ENCODE measurements at places on chromosomes 16 and 17.

DNA sequence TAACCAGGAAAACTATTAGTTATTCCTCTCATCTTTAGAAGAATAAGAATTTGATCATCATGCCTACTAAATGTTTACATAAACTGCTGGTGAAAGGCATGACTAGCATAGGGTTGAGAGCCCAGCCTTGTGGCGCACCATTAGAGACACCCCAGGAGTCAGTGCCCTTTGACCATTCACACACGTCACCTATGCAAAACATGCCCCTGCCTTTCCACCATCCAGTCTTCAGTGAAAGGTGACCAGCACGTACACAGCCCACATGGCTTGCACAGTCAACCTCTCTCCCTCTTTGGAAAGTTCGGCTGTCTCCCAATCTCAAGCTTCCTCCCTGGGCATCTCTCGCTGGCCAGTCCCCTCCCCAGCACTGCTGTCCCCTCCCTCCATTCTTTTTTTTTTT, 150.3 kb downstream of the ENGASE start:
- H3K4me1 ChIP-seq = peaks cover 5% of the 10 kb centered on the region
- no peak overlapping the region for H3K27ac ChIP-seq
- peaks cover 44% of the 10 kb centered on the region for H3K27me3 ChIP-seq
- H3K36me3 ChIP-seq = no peaks in the 10 kb centered on the region
- H3K4me3 ChIP-seq = no peak overlapping the region
- DNase-seq = no peak

DNA sequence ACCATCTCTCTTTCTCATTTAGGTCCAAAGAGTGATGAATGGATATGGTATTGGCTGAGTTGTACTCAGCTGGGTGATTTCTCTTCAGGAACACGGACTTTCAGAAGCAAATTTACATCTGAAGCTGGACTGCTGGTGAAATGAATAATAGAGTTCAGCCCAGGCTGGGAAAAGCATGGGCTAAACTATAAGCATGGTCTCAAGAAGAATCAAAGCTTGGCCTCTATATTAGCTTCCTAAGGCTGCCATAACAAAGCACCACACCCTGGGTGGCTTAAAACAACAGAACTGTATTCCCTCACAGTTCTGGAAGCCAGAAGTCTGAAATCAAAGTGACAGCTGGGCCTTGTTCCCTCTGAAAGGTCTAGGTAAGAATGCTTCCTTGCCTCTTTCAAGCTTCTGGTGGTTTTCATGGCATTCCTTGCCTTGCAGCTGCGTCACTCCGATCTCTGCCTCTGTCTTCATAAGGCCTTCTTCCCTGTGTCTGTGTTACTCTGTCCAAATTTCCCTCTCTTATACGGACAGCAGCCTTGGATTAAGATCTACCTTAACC, 89.8 kb upstream of the CES5A start:
- H3K4me3 ChIP-seq = no peak overlapping the region
- H3K4me1 ChIP-seq = no peaks in the 10 kb centered on the region
- no peak overlapping the region for H3K27ac ChIP-seq
- no peaks in the 10 kb centered on the region for H3K36me3 ChIP-seq

DNA sequence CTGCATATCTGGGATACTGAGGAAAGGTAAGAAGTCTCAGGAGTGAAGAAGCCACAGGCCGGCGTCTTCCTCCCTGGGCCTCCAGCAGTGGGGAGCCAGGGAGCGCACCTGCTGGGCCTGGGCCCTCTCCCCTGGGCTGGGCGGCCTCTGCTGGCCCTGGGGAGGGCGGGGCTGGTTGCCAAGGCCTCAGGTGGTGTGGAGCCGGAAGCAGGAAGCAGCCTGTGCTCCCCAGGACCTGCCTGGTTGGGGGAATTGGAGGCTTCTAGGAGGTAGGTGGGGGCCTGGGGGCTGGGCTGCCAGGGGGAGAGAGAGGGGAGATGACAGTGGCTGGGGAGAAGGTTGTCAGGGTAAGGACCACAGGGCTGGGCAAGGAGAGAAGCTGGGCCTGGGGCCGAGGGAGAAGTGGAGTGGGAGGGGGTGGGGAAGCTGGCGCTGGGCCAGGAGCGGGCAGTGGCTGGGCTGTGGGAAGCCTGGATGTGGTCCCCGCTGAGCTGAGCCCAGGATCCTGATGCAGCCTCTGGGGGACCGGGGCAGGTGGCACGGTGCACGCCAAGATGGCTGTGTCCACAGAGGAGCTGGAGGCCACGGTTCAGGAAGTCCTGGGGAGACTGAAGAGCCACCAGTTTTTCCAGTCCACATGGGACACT, at the start of gene SMIM22:
Gene SMIM22 (plus strand): TSS at position 189 of the 647 bp plus-strand sequence. CDS start 366 bp downstream, at position 555.
- H3K4me3 ChIP-seq = no peak within 1 kb of the TSS
- H3K27ac ChIP-seq = no peak within 1 kb of the TSS
- H3K4me1 ChIP-seq = peaks cover 8% of the 10 kb centered on the region
- no peak for DNase-seq
- no peaks in the 10 kb centered on the region for H3K36me3 ChIP-seq

DNA sequence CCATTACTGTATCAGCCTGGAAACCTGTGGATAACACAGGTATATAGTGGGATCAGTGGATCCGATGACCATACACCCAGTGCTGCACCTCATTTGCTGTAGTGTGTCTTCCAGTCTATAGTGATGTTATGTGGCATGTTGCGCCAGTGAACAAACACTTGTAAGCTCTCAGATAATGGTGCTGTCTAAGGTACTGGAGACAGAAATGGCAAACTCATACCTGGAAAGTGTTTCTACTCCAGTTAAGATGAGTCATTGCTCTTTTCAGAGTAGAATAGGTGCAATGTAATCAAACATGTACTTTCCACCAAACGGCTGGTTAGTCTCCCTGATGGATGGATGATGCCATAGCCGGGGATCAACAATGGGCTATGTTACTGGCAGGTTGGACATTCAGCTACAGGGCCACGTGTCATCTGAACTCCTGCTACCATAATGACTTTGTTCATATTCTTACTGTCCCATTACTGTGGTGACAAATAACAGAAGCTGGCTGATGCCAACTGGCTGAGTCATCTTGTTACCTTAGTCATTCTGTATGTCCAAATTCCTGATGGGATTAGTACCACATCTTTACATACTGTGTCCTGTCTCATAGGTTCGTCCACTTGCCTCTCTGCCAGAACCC, 6.3 kb downstream of the CCL11 start:
- no peak overlapping the region for H3K27ac ChIP-seq
- no peaks in the 10 kb centered on the region for H3K36me3 ChIP-seq
- DNase-seq = no peak

GRCh38 chr17:14150619-14151018, 81.3 kb downstream of the COX10 start:
- no peaks in the 10 kb centered on the region for H3K4me1 ChIP-seq
- H3K4me3 ChIP-seq = no peak overlapping the region
- H3K36me3 ChIP-seq = peaks cover 20% of the 10 kb centered on the region
- no peak for DNase-seq

DNA sequence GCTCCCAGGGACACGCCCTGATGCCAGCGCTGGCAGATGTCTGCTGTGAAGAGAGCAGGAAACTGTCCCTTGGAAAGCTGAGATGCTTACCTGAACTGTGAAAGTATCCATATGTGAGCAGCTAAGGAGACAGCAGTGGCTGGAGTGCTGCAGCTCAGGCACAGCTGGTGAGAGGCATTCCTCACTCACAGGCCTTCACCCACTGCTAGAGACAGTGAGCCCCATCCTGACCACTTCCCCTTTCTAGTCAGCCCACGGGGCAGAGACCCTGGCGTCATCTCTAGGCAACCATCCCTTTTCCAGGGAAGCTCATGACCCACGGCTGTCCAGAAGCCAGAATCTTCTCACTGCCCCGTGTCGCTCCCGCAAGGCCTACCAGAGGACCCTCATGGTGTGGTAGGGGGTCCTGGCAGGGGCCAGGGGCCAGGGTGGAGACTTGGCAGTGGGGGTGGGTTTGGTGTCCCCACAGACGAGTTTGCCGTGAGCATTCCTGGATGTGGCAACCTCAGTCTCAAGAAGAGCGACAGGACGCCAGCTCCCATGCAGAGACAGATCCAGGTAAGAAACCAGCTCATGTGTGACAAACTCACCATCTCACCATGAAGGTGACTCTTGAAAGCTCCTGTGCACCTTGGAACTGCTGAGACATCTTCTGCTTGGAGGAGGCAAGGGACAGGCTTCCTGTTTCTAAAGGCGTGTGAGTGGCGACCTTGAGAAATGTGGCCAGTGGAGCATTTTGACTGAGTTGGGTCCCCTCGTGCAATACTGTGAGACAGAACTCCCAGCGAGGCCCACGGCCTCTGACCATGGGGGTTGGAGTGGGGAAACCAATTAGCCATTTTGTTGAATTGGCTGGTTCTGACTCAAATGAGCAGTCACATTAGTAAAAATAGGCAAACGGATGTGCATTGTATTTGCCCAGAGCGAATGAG, at the start of gene SCIMP:
Gene SCIMP (minus strand): TSS at position 216 of the 932 bp plus-strand sequence. CDS start 105 bp downstream, at position 111.
- no peaks in the 10 kb centered on the region for H3K36me3 ChIP-seq
- DNase-seq = no peak
- no peak within 1 kb of the TSS for H3K4me3 ChIP-seq
- no peaks in the 10 kb centered on the region for H3K27me3 ChIP-seq
- H3K27ac ChIP-seq = no peak within 1 kb of the TSS

DNA sequence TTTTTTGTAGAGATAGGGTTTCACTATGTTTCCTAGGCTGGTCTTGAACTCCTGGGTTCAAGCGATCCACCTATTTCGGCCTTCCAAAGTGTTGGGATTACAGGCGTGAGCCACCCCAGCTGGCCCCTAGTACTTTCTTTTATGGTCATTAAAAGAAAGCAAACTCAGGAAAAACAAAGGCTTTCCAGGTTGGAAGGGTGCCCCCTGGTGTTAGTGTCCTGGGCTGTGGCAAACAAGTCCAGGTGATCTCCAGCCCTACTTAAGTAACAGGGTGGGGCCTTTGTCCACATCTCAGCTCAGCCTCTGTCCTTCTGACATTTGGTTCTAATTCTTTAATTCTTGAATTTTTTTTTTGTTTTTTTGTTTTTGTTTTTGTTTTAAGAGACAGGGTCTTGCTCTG, 6.9 kb downstream of the IGFBP4 start:
- H3K27ac ChIP-seq = no peak overlapping the region
- H3K27me3 ChIP-seq = peaks cover 14% of the 10 kb centered on the region
- peaks cover 46% of the 10 kb centered on the region for H3K36me3 ChIP-seq
- no peak overlapping the region for H3K4me3 ChIP-seq
- peaks cover 45% of the 10 kb centered on the region for H3K4me1 ChIP-seq

DNA sequence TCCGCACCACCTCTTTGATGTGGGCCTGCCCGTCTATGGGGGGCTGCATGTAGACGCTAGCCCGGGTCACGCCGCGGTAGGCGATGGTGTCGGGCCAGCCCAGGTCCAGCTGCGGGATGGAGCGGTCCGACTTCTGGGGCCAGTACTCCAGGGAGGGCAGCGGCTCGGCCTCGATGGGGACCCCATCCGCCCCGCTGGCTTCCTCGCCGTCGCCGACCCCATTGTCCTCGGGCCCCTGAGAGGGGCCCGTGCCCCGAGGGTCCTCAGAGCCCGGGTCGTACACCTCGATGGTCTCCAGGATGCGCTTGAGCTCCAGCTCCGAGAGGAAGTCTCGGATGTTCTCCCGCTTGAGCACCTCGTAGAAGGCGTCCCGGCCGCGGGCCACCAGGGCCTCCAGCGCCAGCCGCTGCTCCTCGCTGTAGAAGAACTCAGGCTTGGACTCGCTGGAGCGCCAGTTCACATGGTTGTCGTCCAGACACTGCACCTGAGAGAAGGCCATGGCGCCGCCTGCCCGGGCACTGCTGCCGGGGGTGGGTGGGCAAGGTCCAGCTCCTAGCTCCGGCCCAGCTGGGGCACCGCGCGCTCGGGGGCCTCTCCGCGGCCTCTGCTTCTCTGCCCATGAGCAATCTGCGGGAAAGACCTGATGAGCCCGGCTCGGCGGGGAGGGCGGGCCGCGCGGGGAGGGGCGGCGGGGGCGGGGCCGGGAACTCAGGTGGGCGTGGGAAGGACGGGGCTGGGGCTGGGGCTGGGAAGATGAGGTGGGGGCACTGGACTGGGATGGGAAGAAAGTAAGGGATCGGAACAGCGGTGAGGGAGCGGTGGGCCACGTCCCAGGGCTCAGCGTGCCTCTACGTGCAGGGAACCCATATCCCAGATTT, 782 bp downstream of the FAM83G start:
- peak; percentile 58 for DNase-seq
- no peaks in the 10 kb centered on the region for H3K36me3 ChIP-seq
- H3K27ac ChIP-seq = peak overlapping the region; percentile 80
- H3K27me3 ChIP-seq = peaks cover 20% of the 10 kb centered on the region
- H3K4me3 ChIP-seq = peak overlapping the region; percentile 90
- H3K4me1 ChIP-seq = peaks cover 36% of the 10 kb centered on the region

GRCh38 chr16:5042574-5043171, 8.9 kb upstream of the NAGPA start:
- no peak for DNase-seq
- no peaks in the 10 kb centered on the region for H3K4me1 ChIP-seq
- no peak overlapping the region for H3K27ac ChIP-seq
- no peak overlapping the region for H3K4me3 ChIP-seq
- H3K27me3 ChIP-seq = no peaks in the 10 kb centered on the region
- no peaks in the 10 kb centered on the region for H3K36me3 ChIP-seq

GRCh38 chr17:4519361-4519788, 20.7 kb downstream of the SPNS2 start:
- no peak overlapping the region for H3K27ac ChIP-seq
- no peak for DNase-seq
- no peaks in the 10 kb centered on the region for H3K4me1 ChIP-seq
- H3K36me3 ChIP-seq = no peaks in the 10 kb centered on the region
- H3K27me3 ChIP-seq = peaks cover 22% of the 10 kb centered on the region

All from activated naive CD4-positive, alpha-beta T cell treated with anti-CD3 and anti-CD28 coated beads, Interleukin-2, amount 10 ng/mL, durations not matched to agents 7 days and 5 days (primary cell).